ENCODE measurements at places on chromosomes 2 and 18.
A peak's percentile ranks its signal among the peaks of the same experiment; 100 is the strongest.

DNA sequence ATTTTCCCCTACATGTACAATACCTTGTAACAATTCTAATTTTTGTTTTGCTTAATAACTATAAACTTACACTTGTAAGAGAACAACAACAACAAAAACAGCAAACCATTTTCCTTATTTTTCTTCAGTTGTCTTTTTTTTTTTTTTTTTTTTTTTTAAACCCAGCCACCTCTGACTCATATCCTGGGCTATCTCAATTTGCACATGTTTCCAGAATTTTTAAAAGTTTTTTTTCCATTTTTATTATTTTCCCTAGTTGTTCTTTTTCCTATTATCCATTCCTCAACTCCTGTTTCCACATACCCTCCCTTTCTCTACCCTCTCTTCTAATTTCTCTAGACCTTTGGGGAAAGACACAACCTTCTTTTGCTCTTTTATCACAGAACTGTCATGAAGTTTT is 112.5 kb downstream of the EFEMP1 start:
- no peak for DNase-seq

- DNase-seq, result no peak
These were observed 217.6 kb downstream of the ALPK2 start for GRCh38 chr18:58411323-58411722.

DNA sequence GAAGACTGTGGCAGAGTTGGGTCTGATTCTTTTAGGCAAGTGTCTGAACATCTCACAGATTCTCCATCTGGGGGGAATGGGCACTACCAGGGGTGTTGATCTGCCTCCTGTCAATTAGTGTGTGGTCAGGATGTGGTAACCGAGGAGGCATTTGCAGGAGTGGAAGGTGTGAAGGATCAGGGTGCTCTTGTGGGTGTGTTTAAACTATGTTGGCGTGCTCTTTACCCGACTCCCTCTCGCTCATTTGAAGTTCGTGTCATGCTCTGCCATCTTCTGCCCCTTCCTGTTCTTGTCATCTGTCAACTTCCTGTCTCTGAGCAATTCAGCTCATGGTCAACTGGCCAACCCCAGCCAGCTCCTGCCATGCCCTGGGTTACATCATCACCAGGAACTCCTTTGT is 107.9 kb downstream of the RTN4 start:
- DNase-seq, result peak; percentile 57

GRCh38 chr2:32135409-32135808 is 30.3 kb upstream of the SLC30A6 start:
- peak; percentile 23 for DNase-seq

Measured in CD4-positive, alpha-beta T cell treated with Interleukin-12 subunit alpha and Interleukin-12 subunit beta, for 1 hour (primary cell).